ENCODE measurements at places on chromosomes 16 and 17. TPM values are rescaled to one million over a fixed set of nuclear protein-coding genes. Genes with fewer than 3 reads are reported as not detected.

DNA sequence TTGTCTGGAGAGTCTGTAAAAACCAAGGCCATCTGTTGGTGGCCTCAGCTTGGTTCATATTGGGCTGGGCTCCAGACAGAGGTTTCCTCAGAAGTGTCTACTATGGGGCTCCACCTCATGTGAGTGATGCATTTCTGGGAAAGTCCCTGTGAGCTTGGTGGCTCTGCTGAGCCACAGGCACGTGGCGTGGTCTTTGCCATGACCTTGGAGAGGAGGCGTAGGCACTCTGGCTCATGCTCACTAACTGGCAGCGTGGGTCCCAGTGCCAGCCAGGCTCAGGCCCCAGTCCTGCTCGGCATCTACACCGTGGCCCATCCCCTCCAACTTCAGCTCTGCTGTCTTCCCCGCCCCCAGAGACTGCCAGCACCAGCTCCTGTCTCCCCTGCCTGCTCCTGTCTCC, 10.7 kb upstream of the SMTNL2 start:
- no peaks in the 10 kb centered on the region for H3K36me3 ChIP-seq
- H3K27me3 ChIP-seq = no peaks in the 10 kb centered on the region
- no peak overlapping the region for H3K4me3 ChIP-seq
- no peaks in the 10 kb centered on the region for H3K4me1 ChIP-seq
- H3K27ac ChIP-seq = no peak overlapping the region

DNA sequence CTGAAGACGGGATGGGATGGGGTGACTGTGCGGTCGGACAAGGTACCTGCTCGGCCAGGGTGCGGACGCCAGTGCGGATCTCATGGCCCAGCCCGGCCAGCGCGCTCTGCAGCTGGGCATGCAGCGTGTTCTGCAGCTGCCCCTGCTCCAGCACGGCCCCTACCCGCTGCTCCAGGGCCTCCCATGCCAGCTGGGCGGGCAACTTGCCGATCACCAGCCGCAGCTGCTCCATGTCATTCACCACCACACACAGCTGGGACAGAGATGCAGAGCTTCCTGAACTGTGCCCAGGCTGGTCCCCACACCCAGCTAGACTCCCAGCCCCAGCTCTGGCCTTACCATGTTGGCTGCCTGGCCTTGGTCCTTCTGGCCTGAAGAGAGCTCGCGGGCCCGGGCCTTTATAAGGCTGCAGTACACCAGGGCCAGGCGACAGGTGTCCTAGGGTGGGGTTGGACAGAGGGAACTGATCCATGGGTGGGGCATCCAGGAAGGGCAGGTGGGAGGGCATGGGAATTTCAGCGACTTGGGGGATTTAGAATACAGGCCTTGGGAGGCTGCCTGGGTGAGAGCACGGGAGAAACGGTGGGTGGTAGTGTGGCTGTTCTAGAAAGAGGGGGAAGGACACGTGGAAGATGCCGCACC, 9.8 kb downstream of the UNC13D start:
- peaks cover 16% of the 10 kb centered on the region for H3K36me3 ChIP-seq
- no peak for DNase-seq
- H3K4me3 ChIP-seq = no peak overlapping the region
- no peaks in the 10 kb centered on the region for H3K4me1 ChIP-seq
- no peak overlapping the region for H3K27ac ChIP-seq

Gene TBC1D3I
- polyA plus RNA-seq = 1.4 TPM

Gene SLX1A
- 7.9 TPM for polyA plus RNA-seq

Gene PLCG2
- 47.6 TPM for polyA plus RNA-seq

Data from adrenal gland (tissue), 19 donors.